ENCODE measurements at places on chromosomes 4 and X.
A peak's percentile ranks its signal among the peaks of the same experiment; 100 is the strongest.

DNA sequence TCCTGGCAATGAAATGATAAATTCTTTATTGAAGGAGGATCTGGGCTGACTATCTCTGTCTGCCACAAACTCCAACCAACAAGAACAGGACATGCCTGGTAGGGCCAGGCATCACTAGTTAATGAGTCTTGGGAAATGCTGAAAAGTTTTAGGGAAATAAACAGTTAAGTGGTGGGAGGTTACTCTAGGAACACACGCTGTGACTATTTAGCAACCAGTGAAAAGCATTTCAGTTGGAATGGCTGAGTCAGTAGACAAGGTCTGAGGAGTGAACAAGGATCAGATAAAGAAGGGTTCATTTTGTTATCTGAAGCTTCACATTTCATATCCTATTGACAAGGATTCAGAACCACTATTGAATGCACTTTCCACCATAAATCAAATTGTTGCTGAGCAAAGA, 394.9 kb upstream of the BOD1L1 start:
- DNase-seq, result no peak

DNA sequence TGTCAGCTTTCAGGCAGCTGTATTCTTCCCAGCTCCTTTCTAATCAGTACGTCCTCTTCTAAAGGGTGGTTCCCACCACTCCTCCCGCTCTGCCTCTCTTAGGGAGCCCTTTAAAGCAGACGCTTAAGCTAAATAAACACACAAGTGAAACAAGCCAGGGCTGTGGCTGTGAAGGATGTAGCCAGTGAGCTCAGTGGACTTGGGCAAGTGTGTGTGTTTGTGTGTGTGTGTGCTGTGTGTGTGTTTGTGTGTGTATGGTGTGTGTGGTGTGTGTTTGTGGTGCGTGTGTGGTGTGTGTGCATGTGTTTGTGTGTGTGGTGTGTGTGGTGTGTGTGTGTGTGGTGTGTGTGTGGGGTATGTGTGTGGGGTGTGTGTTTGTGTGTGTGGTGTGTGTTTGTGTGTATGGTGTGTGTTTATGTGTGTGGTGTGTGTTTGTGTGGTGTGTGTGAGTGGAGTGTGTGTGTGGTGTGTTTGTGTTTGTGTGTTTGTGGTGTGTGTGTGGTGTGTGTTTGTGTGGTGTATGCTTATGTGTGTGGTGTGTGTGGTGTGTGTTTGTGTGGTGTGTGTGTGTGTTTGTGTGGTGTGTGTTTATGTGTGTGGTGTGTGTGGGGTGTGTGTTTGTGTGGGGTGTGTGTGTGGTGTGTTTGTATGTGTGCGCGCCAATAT, 283.3 kb downstream of the PTTG2 start:
- DNase-seq, result no peak

- DNase-seq, result no peak
Measured at GRCh38 chr4:18695733-18696527, 674.4 kb upstream of the LCORL start.

DNA sequence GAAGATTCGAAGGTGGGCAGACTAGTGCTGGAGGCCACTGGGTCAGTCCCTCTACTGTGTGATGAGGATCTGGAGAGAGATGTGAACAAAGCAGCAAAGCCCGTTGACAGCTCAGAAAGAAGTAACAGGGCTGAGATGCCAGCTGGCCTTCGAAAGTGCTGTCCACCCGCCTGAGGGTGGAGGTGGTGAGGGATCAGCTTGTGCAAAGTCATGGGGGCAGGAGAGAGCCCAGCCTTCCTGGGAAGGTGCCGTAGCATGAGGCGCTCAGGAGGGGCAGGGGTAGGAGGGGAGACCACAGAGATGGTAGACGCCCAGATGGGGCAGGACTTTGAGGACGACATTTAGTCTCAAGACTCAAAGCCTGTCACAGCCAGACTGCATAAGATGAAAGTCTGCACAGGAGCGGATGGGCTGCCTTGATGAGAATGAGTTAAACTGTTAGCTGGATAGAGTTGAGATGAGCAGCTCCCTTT, 19.7 kb downstream of the TBC1D14 start:
- DNase-seq, result no peak

DNA sequence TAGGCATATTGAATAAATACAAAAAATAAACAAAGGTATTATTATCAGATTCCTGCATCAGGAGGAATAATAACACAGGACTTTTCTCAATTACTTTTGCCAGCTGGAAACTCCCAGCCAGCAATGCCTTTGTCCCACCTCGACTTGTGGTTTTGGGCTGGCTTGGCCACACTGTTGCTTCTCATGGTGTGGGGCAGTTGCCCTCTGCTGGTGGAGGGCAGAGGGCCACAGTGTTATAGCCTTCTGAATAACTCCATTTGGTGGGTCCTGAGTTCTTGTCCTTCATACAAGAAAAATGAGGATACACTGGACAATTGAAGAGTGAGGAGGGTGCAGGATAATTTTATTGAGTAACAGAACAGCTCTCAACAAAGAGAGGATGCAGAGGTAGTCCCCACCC, 1206.0 kb upstream of the ADGRL3 start:
- DNase-seq, result no peak

- DNase-seq, result no peak
Measured at GRCh38 chrX:52852110-52852860, 15.6 kb downstream of the XAGE3 start.

- no peak for DNase-seq
Measured at GRCh38 chr4:74772783-74773182, 21.5 kb downstream of the BTC start.

DNA sequence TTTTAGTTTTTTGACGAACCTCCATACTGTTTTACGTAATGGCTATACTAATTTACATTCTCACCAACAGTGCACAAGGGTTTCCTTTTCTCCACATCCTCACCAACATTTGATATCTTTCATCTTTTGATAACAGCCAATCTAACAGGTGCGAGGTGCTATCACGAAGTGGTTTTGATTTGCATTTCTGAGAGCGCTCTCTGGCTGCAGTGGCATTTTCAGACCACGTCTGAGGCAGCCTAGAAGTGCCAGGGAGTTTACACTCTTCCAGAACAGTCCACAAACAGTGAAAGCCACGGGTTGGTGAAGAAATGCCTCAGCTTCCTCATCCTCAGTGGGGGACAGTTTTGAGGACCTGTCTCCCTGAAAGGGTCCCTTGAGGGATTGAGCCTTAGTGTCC, 471.0 kb downstream of the BCOR start:
- no peak for DNase-seq

GRCh38 chr4:31682796-31683195, 962.6 kb downstream of the PCDH7 start:
- DNase-seq, result no peak

DNA sequence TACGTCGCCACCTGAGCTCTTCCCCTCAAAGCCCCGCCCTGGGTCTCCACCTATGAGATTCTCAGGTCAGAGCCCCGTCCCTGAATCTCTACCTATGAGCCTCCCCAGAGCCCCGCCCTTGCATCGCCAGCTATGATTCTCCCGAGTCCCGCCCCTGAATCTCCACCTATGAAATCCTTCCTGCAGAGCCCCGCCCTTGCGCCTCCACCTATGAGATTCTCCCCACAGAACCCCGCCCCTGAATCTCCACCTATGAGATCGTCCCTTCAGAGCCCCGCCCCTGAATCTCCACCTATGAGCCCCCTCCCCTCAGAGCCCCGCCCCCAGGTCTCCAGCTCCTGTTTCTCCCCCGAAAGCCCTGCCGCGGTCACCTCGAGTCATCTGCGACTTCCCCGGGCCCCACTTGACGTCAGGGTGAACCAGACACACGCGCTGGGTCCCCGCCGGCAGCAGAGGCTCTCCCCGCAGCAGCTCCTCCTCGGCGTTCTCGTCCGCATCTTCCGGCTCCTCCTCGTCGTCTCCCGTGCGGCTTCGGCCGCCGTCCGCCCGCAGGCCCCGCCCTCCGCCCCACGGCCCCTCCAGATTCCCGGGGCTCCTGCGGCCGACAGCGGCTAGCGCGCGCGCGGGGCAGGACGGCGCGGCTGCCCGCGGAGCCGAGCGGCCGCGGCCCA, 393 bp downstream of the GTPBP6 start:
- peak; percentile 99 for DNase-seq

DNA sequence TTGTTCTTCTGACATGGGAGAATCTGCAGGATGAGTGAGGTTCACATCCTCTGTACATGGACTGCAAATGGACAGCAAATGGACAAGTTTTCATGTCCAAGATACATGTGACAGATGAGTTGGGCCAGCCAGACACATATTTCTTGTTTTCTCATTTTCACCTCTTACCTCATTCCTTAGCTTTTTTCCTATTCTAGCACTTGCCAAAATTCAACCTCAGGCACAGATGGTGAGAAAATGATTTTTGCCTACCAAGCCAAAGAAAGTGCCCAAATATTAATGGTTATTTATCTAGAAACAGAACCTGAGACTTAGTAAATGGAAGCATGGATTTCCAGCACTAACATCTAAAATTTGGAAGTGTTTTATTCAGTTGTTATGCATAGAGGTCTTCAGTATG, 402.2 kb downstream of the AFF2 start:
- DNase-seq, result no peak

GRCh38 chr4:52106191-52106590, 55.1 kb downstream of the SPATA18 start:
- no peak for DNase-seq

- no peak for DNase-seq
Measured at GRCh38 chrX:111114806-111115205, 18.8 kb downstream of the PAK3 start.

GRCh38 chr4:23861897-23862296, 27.9 kb downstream of the PPARGC1A start:
- DNase-seq, result no peak

- DNase-seq, result peak; percentile 5
Measured at GRCh38 chrX:51459125-51459524, 37.3 kb downstream of the NUDT11 start.

GRCh38 chr4:133594390-133595207, 445.5 kb downstream of the PCDH10 start:
- DNase-seq, result no peak

GRCh38 chr4:40285692-40286091, 49.4 kb upstream of the CHRNA9 start:
- DNase-seq, result no peak

GRCh38 chr4:184282251-184282713, 64.6 kb upstream of the ENPP6 start:
- peak; percentile 57 for DNase-seq

DNA sequence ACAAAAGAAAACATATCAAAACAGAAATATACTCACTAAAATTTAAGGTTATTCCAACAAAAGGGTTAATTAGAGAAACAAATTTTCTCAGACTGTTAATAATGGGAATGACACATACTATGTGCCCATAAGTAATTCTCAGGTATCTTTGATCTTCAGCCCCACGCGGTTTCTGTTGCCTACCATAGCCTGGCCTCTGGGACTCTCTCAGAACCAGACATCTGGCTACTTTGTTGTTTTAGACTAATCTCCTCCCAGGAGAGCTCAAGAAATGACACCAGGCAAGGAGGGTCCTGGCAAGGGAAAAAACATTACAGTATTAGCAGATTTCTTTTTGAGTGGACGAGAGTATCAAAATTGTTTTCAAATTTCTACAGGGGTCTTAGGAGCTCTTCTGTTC, 43.7 kb downstream of the SLC10A7 start:
- DNase-seq, result no peak

DNA sequence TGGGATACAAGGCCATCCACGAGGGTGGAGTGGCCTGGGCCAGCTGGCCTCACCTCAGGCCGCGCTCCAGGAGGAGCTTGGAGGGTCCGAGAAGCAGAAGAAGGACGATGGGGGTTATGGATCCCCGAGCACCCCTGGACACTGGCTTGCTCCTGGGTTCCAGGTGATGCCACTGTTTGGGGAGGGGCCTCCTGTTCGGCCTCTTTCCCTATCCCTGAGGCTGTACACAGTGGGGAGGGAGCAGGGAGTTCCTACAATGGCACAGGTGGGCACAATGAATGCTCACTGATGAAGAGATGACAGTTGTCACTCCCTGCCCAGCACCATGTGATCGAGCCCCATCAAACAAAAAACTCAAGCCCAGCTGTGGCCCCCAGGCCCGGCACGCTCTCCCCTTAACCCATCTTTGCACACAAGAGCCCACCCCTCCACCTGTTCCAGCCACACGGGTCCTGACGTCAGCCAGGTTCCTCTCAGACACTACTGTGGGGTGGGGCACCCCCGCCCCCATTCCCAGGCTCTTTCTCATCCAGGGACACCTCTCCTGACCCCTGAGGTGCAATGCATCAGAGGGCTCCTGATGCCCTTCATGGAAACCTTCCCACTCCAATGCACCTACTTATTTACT, 70.3 kb downstream of the WFS1 start:
- no peak for DNase-seq

DNA sequence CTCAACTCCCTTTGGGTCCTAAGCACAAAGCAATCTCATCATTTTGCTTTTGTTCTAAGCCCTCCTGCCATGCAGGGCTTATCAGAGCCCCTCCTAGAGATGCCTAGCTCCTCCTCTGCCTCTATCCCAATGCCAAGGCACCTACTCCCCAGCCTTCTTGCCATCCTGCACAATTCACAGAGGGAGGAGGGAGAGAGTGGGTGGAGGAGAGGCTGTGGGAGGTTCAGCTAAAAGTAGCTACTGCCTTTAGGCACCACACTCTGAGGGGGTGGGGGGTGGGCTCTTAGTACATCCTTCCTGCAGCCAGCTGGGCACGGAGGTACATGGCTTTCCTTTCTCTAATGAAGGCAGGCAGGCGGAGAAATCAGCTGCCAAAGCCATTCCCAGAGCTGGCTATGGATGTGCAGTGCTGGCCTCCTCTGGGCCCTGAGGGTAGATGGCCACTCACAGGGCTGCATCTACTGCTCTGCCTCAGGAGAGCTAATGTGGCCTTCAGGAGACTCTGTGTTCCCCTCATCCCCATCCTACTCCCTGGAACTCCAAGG, 40.1 kb downstream of the ARHGEF9 start:
- no peak for DNase-seq

GRCh38 chr4:116018831-116019230, 905.4 kb upstream of the NDST4 start:
- DNase-seq, result no peak

DNA sequence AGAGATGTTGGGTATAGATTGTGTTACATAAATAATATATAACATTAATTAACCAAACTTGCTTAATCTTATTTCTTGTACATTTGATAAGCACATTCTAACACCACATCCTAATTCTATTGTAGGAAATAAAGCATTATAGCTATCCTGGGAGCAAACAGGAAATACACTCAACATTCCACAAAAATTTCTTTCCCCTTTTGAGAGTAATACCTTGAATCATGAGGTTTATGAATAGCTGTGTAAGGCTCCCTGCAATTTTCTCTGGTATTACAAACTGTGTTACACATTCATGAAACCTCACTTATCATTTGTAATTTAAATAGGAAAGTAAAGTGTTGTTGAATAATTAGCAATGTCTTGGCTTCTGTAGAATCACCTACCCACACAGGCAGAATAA, 95.1 kb downstream of the TMEM47 start:
- DNase-seq, result no peak

GRCh38 chr4:80463509-80463908, 128.0 kb downstream of the CFAP299 start:
- no peak for DNase-seq

- DNase-seq, result no peak
Measured at GRCh38 chrX:31265383-31265782, 193.5 kb upstream of the FTHL17 start.
